ENCODE measurements at places on chromosomes 11 and 22.

GRCh38 chr11:44927174-44927661, 23.5 kb downstream of the TP53I11 start:
- peak; percentile 12 for DNase-seq

DNA sequence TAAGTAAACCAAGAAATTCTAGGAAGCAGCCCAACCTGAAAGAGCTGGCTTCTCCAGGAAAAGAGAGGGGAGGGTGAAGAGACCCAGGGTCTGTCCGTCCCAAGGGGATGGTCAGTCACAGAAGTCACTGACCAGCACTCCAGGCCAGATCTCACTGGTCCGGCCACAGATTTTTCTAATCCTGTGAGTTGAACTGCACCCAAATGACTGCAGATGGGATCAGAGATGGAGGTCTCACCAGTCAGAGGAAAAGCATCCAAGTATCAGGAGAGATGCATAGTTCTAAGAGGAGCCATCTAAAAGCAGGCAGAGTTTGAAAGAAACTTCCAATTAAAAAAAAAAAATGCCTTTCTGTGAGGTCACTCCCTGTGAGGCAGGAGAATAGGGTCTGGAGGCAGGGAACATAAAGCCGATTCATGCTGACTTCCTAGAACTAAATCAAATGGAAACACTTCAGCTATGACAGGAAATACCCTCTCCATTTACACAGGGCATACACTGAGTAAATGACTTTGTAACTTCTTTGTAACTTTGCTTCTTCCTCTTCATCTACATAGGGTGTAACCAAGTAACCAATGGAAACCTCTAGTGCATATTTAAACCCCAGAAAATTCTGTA, 144.5 kb downstream of the CCDC34 start:
- DNase-seq: peak; percentile 97

DNA sequence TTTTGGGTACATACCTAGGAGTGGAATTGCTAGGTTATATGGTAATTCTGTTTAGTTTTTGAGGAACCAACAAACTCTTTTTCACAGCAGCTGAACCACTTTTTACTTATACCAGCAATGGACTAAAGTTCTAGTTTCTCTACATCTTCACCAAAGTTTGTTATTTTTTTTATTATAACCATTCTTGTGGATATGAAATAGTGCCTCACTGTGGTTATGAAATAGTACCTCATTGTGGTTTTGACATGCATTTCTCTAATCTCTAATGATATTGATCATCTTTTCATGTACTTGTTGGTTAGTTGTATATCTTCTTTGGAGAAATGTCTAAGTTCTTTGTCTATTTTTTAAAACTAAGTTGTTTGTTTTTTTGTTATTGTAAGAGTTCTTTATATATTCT, 27.2 kb downstream of the STIM1 start:
- DNase-seq: no peak

GRCh38 chr11:72582206-72583176, 91.7 kb downstream of the PDE2A start:
- DNase-seq: no peak

- no peak for DNase-seq
Observed at GRCh38 chr11:16986434-16987204, 27.6 kb downstream of the PLEKHA7 start.

- no peak for DNase-seq
Observed at GRCh38 chr11:46511342-46511741, 82.5 kb downstream of the AMBRA1 start.

GRCh38 chr22:49587987-49588386, 239.7 kb downstream of the BRD1 start:
- no peak for DNase-seq

DNA sequence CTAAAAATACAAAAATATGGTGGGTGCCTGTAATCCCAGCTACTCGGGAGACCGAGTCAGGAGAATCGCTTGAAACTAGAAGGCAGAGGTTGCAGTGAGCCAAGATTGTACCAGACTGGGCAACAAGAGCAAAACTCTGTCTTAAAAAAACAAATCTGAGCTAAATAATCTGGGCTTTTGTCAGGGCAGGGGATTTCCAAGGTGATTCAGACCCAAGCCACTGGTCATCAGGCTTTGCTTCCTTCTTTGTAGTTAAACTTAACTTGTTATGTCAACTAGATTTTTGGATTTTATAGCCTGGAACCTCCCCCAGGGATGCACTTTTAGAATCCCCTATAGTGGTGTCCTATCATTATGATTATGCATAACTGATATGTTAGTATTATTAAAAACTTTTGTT, 27.0 kb upstream of the SLC22A8 start:
- no peak for DNase-seq

- DNase-seq: no peak
Observed at GRCh38 chr11:70641369-70641768, 243.0 kb downstream of the CTTN start.

DNA sequence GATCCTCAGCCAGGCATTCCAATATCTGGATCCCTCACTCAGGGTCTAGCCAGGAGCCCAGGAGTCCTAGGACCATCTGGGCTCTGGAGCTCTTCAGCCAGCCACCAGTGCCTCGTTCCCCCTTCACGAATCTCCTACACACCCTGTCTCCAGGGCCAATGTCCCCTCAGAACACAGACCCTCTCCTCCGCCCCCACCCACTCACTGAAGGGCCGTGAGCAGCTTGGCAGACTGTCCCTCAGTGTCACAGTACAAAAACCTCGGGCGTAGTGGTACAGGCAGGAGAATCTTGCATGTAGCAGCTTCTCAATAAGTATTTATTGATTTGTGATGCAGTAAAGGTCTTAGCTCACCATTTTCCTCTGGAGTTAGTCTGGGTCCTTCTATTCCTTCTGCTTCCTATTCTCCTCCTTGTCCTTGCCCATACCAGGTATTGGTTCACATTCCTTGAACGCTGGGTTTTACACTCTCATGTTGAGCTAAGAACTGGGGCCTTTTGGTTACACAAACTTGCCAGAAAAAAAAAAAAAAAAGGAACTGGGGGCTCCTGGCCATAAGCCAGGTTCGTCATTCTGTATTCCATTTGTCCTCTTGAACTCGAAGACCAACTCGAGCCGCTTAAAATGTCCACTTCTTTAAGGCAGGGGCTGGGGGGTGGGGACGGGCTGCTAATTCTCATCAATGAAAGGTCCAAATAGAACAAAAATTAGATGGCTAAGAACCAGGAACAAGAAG, 2.3 kb downstream of the CXCR5 start:
- no peak for DNase-seq

- no peak for DNase-seq
Observed at GRCh38 chr11:10405865-10406592, 49.0 kb upstream of the AMPD3 start.

DNA sequence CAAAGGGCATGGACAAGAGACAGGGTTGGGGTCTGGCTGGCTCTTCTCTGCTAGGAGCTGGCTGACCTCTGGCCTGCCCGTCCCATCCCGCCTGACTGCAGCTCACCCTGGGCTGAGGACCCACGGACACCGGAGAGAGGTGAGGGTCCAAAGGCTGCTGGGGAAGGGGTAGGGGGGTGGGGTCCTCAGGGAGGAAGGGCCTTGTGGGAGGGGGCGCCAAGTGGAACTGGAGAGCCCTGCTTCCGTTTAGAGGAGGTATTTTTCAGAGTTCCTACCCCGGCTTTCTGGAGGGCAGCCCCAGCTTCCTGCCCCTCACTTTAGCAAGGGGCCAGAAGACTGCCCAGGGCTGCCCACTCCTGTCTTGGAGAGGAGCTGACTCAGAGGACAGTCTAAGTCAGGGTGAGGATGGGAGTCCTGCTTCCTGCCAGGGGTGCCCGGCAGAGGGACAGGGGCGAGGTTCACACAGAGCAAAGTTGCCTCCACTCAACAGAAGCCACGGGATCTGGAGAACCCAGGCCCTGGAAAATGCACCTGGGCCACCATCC, 7.1 kb downstream of the LARGE2 start:
- DNase-seq: no peak

DNA sequence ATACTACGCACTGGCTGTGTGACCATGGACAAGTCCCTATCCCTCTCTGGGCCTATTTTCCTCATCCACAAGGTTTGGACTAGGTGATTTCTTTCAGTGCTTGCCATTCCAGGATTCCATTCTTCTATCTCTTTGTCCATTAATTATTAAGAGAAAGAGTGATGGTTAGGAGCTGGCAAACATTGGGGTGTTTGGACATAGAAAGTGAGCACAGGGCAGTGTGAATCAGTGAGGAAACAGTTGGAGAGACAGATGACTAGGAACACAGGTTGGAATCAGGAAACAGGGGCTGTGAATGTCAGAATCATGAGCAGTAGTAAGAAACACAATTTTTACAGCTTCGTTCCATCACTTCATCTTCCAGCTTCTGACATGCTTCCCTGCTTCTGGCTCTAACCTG, 211.8 kb downstream of the INSC start:
- DNase-seq: no peak

DNA sequence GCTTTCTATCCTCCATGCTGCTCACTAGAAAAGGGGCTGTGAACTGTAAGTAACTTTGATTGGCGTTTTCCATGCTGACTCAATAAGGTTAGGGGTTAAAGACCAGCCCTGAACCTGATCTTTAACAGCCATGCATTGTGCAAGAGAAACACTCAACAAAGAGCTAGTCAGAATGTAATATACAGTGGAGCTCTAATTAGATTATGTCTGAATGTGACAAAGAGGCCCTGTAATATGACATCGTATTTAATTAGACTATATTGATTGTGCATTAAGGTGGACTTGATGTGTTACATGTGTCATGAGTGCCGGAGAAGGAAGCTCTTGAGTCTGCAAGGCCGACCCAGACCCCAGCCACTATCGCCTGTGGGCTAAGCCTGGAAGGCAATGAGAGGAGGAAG, 70.5 kb downstream of the PKNOX2 start:
- DNase-seq: no peak

DNA sequence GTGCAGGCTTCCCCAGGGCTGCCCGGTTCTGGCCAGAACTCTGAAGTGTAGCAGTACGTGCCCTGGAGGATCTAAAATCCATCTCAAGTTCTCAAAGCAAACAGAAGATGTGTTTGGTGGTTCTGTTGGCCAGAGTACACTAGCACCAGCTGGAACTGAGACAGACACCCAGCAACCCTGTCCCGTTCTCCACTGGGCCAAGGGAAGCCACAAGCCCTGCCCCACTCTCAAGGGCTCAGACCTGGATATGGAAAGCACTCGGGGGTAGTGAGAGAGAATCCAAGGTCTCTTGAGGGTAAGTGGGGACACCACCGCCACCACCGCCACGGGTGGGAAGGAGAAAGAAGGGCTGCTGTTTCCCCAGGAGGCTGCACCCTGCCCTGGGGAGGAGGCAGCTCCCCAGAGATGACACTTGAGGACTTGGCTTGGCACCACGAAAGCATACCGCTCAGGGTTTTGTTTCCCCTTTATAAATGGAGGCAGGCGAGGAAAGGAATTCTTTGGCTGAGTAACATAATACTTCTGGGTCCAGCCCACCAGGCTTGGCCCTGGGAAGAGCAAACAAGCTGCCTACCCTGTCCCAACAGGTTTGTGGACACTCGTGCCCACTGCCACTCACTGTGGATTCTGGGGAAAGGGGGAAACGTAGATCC, 56.1 kb upstream of the POU2AF1 start:
- no peak for DNase-seq

DNA sequence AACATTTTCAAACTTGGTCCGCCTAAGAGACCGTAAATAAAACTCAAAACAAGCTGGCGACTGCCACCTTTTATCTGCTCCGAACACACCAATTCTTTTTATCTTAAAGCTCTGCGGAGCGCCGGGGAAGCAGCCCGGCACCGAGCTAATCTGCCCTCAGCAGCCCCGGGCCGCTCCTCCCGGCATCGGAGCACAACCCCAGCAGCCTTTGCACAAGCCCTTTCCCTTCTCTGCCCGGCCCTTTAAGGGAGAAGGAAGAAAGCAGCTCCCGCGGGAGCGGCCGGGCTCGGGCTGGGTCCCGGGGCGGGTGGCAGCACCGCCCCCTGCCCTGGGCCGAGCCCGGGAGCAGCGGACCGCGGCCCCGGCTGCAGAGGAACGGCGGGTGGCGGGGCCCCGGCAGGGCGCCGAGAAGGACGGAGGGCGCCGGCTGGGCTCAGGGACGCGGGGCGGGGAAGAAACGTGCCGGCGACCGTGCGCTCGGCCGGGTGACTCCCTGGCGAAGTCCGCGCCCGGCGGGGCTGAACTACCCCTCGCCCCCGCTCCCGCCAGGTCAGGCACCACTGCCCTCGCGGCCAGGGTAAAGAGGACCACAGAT, 133.6 kb upstream of the C11orf58 start:
- DNase-seq: no peak

DNA sequence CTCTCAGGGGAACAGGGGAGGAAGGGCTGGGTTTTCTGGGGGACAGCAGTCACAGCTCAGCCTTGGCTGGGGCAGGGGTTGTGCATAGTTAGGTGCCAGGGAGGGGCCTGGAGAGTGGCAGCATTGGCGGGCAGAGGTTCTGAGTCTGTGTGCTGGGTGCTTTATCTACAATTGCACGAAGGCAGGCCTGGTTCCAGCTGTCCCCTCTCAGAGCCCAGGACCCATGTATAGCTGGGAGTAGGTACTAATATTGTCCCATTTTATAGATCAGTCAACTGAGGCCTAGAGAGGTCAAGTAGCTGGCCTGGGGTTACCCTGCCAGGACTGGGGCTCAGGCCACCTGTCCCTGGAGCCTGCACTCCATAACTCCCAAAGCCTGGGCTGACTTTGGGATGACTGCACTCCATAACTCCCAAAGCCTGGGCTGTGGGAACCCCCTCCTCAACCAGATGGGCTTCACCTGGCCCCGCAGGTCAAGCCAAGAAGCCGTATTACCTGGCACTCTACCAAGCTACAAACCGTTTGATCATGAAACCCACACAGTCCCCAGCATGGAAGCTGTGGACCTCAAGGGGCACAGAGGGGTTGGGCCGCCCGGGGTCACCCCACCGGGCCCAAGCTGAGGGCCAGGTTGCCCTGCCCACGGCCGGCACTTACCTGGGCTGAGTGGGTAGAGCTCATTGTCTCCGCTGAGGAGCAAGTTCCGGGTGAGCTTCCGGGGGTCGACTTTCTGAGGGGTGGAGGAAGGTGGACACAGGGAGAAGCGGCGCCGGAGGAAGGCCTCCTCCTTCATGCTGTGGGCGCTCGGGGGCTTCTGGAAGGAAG, 36.5 kb downstream of the OSBPL5 start:
- no peak for DNase-seq

DNA sequence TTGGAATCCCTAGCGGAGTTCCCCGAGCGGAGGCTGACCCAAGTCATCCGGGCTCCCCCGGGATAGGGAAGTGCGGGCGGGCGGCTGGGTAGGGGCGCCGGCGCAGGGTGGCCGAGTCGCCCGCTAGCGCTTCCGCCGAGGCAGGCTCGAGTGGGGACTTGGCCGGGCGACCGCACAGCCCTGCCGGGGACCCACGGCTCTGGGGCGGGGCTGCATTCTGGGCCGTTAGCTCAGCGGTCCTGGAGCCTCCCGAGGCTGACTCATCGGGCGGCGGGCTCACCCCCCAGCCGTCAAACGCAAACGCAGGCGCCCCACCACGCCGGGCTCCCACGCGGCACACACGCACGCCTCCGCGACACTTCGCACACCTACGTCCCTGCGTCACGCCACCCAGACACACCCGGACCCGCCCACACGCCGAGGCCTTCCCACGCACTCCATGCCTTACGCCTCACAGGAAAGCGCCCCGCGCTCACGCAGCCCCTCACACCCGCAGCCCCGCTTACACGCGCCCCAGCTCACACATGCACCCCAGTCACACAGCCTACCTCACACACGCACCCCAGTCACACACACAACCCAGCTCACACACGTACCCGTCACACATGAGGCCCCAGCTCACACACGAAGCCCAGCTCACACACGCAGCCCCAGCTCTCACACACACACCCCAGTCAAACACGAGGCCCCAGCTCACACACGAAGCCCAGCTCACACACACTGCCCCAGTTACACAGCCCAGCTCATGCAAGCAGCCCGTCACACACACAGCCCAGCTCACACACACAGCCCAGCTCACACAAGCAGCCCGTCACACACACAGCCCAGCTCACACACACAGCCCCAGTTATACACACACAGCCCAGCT, 1.2 kb downstream of the PHLDB1 start:
- DNase-seq: no peak
